Endodermal cell (in vitro differentiated cells): ENCODE measurements at places on chromosomes 7 and 10. TPM values are rescaled to one million over a fixed set of nuclear protein-coding genes. Genes with fewer than 3 reads are reported as not detected.

Gene LRRC4
- 0.38 to 2.9 TPM (median 1.5 TPM) in 3 replicates for total RNA-seq

- peak; percentile 64 for DNase-seq
These were observed 137.3 kb upstream of the ZMIZ1 start for GRCh38 chr10:78931321-78932053.

DNA sequence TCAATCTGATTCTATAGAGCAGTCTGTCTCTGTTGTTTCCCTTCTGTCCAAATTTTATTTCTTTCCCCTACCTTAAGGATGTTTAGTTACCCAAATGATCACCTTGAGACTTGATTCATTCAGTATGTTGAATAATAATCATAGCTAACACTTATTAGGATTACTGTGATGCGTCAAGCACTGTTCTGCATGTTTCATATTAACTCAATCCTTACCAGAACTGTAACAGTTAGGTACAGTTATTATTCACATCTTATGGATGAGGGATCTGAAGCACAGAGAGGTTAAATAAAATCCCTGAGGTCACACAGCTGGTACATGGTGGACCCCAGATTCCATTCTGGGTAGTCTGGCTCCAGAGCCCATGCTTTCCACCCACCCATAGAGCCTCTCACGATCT is 97.9 kb upstream of the SAMD8 start:
- no peak for DNase-seq

DNA sequence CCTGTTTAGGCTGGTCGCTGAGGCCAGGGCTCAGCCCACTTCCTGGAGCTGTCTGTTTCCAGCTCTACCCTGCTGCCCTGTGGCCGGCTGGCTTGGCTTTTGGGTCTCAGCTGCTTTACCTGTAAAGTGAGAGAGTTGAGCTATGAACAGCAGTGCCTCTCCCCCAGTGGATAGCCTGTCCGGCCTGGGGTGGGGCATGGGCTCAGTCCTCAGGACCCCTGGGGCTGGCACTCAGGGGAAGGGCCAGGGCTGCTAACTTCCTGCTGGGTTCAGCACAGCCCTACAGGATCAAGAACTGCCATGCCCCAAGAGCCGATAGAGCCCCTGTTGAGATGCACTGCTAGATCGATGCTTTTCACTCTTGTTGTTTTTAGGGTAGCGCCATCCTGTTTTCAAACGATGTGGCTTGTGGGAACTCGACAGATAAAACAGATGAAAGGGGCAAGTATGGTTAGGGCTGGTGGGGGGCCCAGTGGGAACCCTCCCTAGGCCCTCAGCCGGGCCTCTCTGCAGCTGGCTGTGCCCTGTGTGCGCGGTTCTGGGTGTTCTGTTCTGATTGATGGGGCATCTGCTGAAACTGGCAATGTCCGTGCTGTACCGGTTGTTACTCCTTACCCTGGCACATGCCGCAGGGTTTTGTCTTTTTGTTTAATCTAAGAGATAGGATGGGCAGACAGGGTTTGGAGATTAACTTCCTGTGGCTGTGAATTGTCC is 10.0 kb upstream of the SFRP5 start:
- peak; percentile 73 for DNase-seq
